Dorsolateral prefrontal cortex (tissue), 122 donors: ENCODE measurements at places on chromosomes 5 and 9.

GRCh38 chr5:115758356-115758755 is 58.1 kb downstream of the CDO1 start:
- no peak for DNase-seq

DNA sequence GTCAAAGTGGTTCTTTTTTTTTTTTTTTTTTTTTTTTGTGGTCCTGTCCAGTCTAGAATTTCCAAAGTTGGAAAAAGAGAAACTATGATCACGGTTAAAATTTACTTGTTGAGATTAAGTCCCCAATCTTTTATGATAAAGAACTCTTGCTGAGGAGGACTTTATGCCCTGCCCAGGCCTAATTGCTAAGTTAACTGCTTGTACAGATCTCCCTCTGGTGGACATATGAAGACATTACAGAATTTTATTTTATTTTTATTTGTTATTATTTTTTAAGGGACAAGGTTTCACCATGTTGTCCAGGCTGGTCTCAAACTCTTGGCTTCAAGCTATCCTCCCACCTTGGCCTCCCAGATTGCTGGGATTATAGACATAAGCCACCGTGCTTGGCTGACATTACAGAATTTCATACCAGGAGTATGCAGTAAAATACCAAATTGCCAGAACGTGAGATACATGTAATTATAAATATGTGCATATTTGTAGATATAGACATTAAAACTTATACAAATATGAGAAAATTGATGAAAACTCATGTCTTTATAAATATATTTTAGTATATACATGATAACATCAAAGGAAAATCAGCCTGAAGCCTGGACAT is 91.2 kb downstream of the RFK start:
- no peak for DNase-seq

DNA sequence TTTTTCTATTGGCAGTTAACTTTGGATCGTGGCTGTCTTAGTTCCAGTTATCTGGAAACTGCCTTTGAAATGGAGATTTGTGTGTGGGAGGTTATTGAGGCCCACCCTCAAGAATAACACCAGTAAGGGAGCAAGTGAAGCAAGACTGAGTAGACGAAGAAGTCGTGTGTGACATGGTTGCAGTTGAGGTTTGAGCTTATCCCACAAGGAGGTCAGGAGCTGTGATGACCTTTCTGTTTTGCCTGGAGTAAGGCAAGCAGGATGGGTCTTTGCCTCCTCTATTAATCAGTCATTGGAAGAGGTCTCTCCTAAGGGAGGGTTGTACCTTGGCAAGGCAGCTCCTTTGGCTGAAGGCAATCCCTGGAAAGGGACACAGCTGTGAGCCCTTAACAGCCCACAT is 49.6 kb upstream of the CTXN3 start:
- DNase-seq, result no peak

DNA sequence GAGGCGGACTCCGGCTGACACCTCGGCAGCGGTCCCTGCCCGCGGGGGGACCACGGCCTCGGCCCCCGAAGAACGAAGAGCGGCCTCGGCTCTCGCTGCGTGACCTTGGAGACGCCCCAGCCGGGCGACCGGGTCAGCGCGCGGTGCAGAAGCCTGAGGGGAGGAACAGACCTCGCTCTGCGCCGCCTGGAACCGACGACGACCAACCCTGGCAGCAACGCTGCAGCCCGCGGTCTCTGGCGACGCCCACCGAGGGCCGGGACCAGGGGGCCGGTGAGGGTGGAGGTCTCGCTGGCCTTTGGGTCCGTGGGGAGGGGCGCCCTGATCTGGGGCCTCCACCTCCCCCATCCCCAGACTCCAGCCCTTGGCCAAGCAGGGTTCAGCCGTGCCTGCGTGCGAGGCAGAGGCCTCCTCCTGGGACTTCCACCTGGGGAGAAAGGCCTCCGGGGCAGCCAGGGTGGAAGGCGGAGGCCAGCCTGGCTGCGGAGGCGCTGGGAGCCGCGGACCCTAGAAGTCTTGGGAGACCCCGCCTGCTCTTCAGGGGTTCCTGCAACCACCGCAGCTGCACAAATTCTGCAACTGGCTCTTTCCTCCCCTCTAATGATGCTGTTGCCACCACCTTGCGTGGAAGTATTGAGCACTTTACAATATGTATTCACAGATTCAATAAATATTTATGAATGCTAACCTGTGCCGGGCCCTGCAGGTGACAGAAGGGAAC is 44.3 kb upstream of the SLC12A7 start:
- DNase-seq, result no peak

- no peak for DNase-seq
These were observed 38.6 kb upstream of the KCNMB1 start for GRCh38 chr5:170427672-170428236.

DNA sequence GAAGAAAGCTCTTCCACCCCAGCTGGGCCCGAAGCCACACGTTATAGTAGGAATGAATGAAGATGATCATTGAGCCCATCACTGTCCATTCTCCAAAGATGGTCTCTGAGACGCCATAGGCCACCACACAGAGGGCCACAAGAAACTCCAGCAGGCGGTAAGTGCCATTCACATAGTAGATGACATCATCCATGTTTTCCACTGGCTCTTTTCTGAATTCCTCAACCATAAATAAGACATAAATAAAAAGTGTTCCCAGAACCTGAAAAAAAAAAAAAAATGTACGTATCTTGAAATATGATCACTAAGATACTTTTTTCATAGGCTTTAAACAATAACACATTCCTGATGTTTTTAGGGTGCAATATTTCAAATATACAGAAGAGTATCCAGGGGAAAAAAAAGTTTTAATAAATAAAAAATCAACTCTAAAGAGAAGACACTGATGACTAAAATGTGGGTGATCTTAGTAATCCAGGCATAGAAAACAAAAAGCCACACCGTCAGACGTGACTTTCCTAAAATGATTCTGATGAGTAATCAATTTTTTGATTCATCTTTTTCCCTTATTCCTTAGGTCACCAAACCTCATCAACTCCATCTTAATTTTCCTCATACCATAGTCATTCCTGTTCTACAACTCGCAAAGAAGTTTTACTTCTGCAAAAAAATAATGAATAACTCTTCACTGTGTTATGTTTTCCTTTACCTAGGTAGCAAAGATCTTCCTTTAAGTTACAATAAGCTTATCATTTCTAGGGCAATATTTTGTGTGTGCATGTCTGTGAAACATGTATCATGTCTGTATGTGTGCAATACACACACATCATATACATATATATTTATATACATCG is 47.8 kb downstream of the RNF145 start:
- no peak for DNase-seq

DNA sequence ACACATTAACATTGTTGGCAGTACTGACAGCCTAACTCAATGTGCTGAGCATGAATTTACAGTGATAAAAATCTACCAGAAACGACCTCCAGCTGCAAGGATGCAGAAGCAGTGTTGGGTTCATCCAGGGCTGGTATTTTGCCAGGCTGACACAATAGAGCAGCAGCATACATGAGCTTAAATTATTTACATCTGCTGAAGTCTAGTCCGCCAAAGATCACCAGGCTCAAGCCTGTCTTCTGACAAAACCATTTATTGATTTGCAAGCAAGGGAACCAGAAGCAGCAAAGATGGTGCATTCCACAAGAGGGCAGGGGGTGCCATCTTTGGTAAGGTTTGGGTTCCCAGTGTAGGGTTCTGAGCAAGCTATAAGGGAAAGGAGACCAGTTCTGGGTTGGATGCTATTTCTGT is 8.7 kb upstream of the C5orf34 start:
- DNase-seq, result no peak

DNA sequence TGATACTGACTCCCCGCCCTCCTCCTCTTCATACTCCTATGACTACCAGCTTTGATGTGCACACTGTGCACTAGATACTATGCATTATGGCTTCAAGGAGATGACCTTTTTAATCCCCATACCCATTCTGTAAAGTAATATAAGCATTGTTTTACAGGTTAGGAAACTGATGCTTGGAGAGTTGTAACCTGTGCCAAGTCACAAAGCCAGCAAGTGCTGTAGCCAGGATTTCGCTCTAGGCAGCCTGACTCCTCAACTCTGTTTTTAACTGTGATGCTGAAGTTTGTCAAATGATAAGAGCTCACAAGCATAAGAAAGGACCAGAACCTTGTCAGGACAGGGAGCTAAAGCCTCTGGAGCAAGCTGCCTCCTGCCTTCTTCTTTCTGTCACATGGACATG is 461.3 kb downstream of the TMEM232 start:
- DNase-seq, result no peak

GRCh38 chr5:28703651-28704260 is 1665.4 kb upstream of the CDH9 start:
- no peak for DNase-seq

DNA sequence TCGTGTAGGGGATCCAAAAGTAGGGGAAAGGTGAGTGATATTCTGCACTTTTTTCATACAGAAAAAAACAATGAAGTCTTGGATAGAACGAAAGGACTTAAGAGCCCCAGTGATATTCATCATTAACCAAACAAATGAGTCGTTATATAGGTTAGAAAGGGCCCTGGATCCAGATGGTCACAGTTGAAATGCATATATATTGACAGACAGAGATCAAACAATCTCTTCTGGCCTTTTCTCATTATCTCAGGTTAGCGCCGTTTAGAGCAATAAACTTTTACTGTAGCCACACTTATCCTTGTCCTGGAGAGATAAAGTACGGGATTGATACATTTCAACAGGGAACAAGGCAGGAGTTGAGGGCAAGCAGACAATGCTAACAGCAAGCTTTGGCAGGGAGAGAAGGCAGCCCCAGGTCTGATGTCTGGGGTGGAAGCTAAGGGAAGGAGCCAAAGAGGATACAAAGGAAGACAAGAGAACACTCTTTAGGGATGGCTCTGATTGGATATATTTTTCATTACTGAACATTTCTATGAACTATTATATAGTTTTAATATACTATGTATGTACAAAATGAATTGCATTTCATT is 77.0 kb downstream of the LIFR start:
- no peak for DNase-seq

DNA sequence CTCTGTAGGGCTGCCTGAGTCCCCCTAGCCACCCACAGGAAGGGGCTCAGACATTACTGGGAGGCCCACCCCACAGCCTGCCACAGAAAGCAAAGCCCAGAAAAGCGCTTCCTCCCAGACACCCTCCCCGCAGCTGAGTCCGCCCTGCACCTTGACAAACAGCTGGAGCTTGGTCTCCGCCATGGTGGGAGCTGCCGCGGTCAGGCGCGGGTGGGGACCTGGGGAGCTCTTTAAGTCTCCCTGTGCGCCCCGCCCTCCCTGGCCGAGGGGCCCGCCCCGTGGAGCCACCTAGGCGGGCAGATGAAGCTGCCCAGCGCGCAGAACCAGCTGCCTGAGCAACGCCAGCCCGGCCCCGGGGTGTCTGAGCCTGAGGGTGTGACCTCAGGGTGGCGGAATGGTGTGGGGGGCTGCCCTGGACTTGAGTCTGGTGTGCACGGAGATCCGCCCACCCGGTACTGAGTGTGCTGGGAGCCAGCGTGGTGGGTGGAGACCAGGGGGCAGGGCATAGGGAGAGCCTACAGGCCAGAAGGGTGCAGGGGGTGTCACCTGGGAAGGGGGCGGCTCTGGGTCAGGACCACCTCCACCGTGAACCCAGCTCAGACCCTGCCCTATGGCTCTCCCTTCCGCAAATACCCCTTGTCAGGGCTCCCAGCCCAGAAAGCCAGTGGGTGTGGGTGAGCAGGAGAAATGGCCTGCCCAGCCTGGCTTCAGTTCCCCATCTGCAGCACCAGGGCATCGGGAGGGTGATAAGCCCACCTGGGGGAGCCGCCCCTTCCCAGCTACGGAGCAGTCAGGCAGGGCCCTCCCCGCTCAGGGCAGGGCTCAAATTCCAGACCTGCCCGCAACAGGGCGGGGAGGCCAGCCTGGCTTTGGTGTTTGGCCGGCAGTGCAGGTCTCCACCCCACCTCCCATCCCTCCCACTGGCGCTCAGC is at the start of gene CLIC3:
CLIC3 (minus strand) TSS at position 208 of the 932 bp plus-strand sequence; CDS start at position 183, 25 bp downstream.
- no peak for DNase-seq

GRCh38 chr9:27586304-27586703 is 13.0 kb upstream of the C9orf72 start:
- no peak for DNase-seq

DNA sequence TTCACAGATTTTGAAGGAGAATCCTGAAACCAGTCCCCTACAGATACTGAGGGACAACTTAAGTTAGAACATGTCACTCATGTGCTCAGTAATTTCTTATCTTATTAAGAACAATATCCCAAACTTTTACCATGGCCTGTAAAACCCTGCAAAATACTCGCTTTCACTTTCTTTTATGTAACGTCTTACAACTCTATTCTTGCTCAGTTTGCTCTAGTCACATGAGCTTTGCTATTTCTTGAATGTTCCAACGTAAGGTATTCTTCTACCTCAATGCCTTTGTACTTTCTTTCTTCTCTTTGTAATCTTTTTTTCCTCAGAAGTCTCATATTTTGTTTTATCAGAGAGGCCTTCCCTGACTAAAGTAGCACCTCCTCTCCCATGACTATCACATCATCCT is 14.1 kb downstream of the TMEM38B start:
- no peak for DNase-seq

- no peak for DNase-seq
These were observed 58.3 kb upstream of the AFAP1L1 start for GRCh38 chr5:149213264-149213880.
